ENCODE measurements at places on chromosomes 7 and 10.

DNA sequence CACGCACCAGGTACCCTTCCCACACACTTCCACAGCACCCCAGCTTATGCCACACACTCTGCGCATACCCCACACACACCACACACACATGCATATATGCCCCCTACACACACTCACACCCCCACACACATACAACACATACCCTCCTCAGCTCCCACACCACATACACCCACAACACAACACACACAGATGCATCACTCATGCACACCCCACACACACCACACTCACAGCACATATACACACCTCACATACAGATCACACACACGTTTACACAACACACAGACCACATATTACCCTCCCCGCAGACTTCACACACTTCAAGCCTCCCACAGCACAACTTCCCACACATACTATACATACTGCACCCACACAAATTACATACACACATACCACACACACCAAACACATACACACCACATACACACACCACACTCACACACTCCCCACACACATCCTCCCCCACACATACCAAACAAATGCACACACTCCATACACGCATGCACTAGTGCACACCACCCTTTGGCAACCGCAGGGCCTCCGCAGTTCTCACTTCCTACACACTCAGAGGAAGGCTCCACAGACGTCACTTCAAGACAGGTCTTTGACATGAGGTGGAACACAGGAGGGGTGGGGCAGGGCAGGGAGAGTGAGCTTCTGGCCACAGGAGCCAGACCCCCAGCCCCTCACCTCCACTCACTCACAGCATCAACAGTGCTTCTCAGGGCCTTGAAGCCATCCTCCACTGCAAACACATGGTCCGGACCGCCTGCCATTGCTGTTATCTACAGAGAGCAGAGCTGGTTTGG is 18.5 kb upstream of the ANTXRL start:
- DNase-seq = no peak

- DNase-seq = no peak
Measured at GRCh38 chr10:110410329-110411046, 87.2 kb upstream of the DUSP5 start.

DNA sequence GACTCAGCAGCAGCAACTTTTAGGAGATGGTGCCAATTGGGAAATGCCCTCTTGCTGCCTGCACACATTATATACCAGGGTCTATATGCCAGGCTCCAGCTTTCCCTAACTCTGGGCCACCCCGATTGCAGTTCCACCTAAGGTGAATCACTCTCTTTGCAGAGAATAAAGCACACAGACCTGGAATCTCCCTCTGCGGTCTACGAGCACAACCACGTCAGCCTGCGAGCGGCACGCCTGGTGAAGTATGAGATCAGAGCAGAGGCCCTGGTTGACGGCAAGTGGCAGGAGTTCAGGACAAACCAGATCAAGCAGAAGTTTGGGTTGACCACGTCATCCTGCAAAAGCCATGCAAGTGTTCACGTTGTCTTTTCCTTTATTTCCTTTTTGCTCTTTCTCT is 38.2 kb upstream of the PLEKHA1 start:
- no peak for DNase-seq

- DNase-seq = peak; percentile 53
Measured at GRCh38 chr7:8120390-8121058, 141.4 kb downstream of the ICA1 start.

DNA sequence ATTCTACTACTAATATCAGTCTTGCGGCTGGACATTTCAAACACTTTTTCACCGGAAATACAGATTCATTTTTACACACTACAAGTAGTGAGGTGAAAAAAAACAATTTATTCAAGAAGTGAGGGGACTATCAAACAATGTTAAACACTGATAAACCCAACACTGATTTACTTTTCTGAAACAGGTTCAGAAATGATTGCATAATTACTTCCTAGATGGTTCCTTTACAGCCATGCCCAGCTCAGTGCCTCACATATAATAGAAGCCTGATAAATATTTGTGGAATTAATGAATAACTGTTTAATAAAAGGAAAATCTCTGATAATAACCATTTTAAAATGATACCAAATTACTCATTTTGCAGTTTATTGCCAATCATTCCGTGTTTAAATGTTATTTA is 34.6 kb downstream of the FRA10AC1 start:
- DNase-seq = no peak

DNA sequence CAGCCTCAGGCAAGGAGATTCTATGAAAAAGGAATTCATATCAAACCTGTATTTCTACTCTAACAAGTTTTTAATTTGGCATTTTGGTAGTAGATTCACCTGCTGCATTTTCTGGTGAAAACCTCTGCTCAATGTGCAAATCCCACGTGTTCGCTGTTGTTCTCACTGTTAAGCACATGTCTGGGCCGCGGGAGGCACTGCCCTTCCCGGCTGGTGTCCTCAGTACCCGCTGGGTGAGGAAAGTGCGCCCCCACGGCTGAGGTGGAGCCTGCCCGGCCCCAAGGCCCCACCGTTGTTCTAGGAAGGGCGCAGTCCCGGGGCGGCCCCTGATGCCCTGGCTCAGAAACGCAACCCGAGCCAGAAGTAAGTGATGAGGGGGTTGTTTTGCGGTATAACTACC is 193.4 kb upstream of the VWC2 start:
- no peak for DNase-seq

DNA sequence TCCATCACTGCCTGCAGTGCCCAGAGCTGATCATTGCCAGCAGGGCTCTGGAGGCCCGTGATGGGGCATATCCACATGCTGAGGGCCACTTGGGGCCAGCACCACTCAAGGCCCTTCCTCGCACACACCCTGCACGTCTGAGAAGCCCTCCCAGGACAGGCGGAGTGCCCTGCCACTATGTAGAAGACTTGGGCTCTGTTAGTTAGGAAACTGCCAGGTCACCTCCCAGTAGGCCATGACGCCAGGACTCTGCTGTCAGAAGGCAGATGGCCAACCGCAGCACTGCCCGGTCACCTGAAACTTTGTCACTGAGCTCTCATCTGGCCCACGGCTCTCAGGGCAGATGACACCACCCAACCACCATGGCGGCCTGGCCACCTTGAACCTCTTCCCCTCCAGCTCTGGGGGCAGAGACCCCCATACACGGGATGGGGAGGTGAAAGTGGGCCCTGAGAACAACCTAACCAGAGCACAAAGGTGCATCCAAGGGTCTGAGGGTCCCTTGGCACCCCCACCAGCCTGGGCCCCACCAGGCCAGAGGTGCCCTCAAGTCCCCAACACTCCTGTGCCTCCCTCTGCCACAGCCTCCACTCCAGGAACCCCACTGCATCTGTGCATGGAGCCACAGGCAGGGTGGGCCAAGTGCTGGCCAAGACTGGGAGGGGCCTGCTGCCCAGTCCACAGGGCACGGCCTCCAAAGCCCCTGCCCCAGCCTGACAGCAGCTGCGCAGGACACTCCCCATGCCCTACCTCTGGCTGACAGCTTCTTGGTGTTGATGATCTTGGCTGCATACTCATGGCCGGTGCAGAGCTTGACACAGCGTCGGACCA is 41.8 kb downstream of the CAMK2B start:
- no peak for DNase-seq

- DNase-seq = no peak
Measured at GRCh38 chr7:73761854-73762658, 8.0 kb downstream of the CLDN3 start.

GRCh38 chr10:102653060-102653459 is 8.8 kb downstream of the TRIM8 start:
- DNase-seq = no peak

DNA sequence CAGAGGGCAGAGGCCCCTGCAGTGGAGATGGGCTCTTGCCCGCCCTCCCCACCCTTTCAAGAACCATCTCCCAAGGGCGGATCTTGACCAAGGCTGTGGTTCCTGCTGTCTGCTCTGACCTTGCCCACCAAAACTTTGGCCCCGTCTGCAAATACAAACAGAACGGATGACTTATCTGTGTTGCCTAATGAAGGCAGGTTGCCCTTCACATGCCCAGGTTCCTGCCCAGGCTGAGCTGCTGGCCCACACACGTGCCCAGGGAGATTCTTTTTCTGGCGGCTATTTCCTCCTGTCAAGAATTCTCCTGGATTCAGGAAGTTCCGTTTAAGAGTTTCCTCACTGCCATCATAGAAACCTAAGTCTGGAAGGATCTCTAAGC is 78.3 kb downstream of the PROSER2 start:
- no peak for DNase-seq

DNA sequence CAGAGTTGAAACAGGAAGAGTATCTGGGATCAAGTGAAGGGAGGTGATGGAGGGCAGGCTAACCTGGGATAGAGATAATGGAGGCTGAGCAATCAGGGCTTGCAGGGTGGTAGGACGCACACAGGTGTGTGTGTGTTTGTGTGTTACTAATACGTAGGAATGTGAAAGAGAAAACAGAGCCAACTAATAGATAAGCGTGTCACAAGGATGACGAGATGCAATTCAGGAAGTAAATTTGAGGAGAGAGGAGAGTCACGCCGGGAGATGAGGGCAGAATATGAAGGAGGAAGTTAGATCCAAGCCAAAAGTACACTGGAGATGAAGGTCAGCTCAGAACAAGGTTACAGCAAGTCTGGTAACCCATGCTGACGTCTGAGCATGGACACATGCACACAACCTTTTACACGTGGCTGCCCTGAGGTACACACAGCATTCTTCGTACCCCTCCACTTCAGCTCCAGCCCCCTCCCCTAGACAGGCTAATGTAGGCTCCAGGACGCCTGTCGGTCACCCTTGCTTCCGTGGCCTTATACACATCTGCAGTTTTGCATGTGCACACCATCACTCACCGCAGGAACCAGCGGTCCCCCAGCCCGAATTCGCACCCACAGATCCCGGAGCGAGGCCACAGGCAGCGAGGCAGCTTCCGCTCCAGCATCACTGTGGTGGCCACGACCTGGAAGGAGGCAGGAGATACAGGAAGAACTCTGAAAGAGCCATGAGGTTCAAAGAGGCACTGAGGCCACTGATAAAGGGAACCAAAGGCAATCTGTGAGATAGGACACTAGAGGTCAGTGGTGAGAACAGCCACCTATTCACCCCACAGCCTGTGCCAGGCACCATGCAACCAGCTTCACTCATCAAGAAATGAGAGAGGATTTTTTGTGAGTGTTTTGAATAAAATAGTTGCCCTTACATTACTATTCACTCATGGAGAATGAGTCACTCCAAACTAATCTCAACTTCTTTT is 23.7 kb upstream of the TRPV6 start:
- no peak for DNase-seq

DNA sequence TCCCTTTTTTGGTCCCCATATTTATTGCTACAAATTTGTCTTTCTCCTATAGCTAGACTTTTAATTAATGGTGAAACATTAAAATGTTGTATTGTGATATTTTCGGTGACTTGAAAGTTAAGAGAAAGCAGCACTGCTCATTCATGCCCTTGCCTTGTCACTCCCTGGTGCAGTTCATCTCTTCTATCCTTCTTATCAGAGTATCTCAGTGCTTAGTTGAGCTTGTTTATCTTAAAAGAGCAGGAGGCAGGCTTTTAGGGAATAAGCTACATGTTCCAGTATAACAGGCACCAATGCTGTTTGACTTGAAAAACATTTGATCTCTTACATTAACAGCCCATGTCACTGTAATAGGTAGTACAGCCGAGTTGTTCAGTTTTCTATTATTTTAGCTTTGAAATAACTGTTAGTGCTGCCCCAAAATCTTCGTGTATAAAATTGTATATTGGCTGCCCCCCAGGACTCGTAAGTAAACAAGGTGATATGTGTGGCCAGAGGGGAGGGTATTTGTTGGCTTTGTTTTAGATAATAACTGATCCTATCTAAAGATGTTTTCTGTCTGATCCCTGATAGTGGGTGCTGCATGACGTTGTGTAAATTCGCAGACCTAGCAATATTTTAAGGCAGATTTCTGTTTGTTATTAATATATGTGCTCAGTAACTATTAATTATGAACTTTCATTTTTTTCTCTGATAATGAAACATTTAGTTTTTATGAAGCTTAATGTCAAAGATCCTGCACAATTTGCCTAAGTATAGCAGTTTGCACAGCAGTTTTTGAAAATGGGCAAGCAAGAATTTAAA is 96.5 kb downstream of the BTRC start:
- DNase-seq = no peak

- DNase-seq = no peak
Measured at GRCh38 chr7:526460-527034, 6.9 kb upstream of the PDGFA start.

DNA sequence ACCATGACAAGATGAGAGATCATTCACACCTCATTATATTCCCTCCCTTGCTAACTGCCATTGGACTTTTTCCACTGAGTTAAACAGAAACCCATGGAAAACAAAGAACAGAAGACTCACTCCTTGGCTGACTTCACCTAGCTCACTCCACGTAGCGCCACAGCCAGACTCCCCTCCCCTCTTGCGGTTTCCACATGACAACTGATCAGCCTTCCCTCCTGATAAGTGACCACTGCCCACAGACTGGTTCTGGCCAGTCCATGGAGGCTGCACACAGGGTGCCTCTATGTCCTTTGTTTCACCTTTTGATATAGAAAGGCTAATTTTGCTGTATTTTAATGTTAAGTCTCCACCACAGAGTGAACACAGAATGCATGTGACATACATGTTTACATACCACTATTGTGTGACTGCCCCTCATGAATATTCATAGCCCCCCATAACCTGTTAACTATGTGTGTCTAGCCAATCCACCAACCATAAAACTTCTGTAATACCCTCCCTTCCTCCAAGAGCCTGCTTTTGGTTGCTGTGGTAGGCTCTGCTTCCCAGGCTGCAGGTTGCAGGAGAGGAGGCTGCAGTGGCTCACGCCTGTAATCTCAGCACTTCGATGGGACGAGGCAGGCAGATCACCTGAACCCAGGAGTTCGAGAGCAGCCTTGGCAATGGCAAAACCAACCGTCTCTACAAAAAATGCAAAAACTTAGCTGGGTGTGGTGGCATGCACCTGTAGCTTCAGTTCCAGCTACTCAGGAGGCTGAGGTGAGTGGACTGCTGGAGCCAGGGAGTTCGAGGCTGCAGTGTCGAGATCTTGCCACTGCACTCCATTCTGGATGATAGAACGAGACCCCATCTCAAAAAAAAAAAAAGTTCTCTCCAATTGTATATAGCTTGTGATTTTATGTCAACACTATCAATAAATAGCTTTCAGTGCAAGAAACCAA is 10.0 kb upstream of the IFIT5 start:
- DNase-seq = no peak

- DNase-seq = no peak
Measured at GRCh38 chr7:23604296-23604640, 7.1 kb downstream of the CCDC126 start.

DNA sequence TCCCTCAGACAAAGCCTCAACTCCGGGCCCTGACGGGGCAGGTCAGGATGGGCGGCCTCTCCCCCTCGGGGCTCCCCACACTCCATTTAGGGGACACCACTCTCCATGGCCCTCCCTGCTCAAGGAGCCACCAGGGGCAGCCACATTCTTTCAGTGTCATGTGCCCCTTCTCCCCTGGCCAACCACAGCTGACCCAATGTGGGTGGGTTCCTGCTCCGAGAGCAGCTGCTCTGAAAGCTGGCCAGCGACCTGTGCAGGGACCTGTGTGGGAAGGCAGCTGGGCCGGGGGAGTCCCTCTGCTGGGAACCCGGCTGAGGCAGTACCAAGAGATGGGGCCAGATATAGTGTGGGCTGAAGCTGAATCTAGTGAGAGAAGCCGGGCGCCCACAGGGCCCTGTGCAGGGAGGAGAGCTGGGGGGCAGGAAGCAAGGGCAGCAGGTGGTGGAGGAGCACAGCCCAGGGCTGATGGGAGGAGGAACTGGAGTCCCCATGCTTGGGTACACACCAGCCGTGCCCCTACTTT is 40.6 kb upstream of the NPFFR1 start:
- DNase-seq = no peak

Measured in putamen (tissue), 1 donor.